Cortex of kidney (tissue), 1 donor: ENCODE measurements at places on chromosomes 5 and 9.

GRCh38 chr9:78297672-78297961, 692 bp downstream of the PSAT1 start:
- no peak for DNase-seq

- DNase-seq, result no peak
Observed at GRCh38 chr5:106523852-106524251, 1146.9 kb downstream of the EFNA5 start.

GRCh38 chr5:17434982-17435381, 63.0 kb upstream of the TAF11L2 start:
- no peak for DNase-seq

DNA sequence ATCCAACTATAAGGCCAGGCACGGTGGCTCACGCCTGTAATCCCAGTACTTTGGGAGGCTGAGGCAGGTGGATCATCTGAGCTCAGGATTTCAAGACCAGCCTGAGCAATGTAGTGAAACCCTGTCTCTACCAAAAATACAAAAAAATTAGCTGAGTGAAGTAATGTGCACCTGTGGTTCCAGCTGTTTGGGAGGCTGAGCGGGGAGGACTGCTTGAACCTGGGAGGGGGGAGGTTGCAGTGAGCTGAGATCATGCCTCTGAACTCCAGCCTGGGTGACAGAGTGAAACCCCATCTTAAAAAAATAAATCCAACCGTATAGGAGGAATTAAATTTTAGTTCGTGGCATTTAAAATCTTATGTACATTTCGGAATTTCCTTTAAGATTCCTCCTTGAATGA, 123.4 kb downstream of the CDC42SE2 start:
- no peak for DNase-seq

GRCh38 chr5:132543472-132544201, at the start of gene IL5:
Gene IL5 (minus strand): TSS chr5:132543522. CDS start chr5:132543478, 44 bp downstream.
- no peak for DNase-seq

DNA sequence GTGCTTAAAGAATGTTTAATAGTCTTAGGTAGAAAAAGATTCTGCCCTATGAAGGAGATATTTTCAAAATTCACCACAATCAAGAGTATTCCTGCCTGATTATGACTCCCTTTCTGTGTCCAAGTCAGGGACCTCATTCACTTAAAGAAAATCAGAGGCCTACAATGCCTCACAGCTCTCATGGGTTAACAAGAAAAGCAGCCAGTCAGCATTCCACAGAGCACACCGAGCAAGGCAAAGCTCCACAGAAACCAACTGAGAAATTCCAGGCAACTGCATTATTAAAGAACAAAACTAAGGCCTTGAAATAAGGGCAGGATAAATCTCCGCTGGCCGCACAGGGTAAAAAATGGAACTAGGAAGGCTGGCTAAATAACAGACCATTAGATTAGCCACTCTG, 161.1 kb downstream of the TARS1 start:
- no peak for DNase-seq

DNA sequence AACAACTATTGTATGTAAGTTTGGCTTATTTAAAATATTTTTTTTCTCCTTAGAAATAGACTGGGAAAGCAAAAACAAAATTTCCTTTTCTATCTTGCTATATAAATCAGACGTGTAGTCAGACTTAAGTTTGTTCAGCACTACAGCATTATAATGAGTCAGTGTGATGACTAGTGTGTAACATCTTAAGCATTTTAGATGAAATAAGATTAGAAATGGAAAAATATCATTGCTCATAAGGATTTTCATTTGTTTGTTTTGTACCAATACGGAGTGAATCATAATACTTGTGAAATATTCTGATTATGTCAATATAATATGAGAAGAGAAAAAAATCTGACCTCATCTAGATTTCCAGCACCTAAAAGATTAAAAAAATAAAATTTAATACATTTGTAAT, 64.7 kb upstream of the RICTOR start:
- DNase-seq, result no peak

- DNase-seq, result no peak
Observed at GRCh38 chr9:23686257-23686656, 139.8 kb downstream of the ELAVL2 start.

DNA sequence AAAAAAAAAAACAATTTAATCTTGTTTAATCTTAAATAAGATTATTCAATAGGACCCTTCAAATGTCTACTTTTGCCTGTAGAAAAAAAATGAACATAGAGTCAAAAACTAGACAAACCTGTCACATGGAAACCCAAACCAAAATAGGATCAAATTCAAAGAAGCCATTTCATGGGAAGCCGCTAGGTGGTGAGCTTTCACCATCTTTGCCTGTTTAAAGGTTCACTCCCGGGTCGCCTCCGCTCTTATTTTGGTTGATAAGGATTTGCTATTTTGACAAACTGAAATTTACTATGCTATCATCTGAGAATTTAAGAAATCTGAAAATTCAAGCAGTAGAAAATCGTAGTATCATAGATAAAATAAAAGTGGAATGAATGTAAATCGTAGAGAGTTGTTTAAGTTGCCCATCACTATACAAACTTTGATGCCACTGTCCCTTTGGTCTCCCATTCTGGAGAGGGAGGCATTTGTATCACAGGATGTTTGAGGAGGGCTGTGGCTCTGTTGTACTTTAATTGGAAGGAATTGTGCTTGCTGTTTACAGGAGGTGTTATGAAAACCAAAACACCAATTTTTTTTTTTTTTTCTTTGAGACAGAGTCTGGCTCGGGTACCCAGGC, 43.5 kb upstream of the DNAH5 start:
- DNase-seq, result no peak

DNA sequence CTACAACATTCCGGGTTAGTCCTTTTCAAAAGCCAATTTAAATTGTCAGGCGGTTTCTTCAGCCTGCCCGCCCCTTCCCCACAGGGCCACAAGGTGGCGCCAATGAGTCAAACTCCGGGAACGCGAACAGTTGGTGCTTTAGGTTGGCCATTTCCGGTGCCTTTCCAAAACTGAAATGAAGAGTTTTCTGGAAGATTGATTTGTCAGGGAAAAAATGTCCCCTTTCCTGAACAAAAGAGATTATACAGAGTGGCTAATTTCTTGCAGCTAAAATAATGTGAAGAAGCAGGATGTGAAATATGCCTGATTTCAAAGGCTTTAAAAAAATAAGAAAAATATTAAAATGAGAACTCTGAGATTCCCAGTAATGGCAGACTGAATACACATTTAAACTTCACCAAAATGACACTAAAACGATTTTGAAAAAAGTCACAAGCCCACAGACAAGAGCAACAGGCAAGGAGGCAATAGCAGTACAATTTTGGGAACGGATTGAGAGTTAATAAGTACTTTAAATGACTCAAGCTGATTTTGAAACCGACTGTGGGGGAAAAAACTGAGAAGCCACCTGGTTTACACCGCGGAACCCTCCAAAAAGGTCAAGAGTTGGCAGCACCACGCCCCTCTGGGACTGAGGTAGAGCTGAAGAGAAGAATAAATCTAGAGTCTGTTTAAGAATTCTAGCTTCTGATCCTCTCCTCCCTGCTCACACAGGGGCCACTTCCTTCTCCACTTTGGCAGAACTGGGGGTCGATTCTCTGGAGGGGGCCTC, 45.7 kb downstream of the SLC46A2 start:
- no peak for DNase-seq

DNA sequence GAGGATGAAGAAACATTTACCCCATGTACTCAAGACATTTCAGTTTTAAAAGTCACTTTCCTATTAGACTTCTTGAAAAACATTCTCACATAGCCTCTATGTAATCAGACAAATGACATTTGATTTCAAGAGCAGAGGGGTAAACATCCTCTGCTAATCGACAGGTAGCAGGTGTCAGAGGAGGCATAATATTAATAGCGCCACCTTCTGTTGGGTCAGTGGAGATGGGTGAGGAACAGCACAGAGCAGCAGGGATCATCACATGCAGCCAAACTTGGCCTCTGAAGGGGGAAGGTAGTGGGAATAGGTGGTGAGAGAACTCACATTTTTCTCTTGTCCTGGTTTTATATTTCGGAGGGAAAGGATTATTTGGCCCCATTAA, 3.3 kb upstream of the LSM11 start:
- no peak for DNase-seq

DNA sequence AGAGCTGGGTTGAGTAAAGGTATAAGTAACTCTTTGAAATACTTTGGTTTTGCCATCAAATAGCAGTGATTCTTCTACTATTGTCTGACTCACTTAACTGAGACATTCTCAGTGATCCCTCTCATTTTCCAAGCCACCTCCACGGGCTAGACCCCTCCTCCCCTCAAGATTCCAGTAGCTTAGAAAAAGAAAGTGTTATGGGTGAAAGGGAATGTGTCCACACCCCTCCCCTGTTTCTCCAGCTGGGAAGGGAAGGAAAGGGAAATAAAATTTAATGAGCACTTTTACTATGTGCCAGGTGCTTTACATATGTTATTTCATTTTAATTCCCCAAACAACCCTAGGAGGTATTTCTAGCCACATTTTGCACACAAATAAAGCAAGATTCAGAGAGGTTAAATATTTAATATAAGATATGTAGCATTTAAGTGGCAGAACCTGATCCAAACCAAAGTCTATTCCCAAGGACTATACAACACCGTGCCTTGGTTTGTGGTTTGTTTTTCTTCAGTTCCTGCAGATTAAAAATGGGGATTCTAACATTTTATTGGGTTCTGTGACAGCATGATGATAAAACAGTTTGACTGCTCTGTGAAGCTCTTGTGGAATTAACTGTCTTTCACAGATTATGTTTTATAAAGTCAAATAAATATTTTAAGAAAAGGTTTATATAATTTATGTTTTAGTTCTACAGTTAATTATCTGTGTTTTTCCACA, 135.9 kb downstream of the ZSWIM6 start:
- DNase-seq, result no peak

DNA sequence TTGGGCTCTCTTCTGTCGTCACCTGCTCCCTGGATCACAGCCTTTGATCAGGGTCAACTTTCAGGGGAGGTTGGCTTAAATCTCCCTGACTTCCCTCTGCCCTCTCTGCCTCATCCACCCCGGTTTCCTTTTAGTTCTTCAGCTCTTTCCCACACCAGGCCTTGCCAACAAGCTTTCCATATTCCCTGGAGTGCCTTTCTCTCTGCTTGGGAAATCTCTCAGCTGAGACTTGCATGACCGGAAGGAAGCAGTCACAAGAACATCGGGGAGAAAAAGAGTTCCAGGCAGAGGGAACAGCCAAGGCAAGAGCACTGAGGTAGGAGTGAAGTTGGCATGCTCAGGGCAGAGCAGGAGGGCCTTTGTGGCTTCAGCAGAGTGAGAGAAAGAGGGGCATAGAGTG, 88.4 kb upstream of the HSPA9 start:
- DNase-seq, result no peak

DNA sequence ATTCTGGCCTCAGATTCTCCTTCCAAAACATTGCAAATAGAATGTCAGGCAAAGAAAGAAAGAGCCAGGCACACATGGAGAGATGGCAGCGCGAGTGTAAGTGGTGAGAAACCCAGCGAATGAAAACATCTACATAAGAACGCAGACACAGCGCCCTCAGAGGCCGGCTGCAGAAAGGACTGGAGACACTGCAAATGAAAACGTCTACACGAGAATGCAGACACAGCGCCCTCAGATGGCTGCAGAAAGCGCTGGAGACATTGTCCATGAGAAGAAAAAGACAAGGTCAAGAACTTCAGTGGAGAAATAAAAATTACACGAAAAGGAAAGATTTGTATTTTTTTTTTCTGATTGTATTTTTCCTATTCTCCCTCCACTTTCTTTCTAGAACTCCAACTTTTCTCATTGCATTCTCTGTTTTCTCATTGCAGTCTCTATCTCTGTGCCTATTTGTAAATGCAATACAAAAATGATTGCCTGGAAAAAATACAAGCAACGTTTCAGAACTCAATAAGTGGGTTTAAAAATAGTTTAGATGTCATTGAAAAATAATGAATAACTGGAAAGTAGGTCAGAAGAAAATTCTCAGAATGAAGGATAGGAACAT, 117.9 kb upstream of the LPCAT1 start:
- DNase-seq, result no peak

- DNase-seq, result no peak
Observed at GRCh38 chr9:128987805-128988204, 40.3 kb downstream of the NUP188 start.

DNA sequence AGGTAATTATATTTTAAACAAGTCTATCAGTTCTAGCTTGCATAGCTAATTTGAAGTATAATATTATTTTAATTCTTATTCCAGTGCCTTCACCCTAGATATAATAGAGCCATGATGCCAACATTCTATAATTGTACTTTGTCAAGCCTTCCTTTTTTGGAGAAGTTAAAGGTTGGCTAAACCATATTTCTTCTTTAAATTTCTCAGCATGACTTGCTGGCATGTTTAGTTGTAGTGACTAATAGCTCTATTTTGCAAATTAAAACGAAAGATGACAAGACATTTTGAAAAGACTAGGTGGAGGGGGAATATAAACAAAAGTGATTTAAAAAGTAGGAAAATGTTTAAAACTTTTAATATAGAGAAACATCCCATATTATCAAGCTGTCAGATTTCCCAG, 400.7 kb downstream of the PSAT1 start:
- DNase-seq, result no peak

DNA sequence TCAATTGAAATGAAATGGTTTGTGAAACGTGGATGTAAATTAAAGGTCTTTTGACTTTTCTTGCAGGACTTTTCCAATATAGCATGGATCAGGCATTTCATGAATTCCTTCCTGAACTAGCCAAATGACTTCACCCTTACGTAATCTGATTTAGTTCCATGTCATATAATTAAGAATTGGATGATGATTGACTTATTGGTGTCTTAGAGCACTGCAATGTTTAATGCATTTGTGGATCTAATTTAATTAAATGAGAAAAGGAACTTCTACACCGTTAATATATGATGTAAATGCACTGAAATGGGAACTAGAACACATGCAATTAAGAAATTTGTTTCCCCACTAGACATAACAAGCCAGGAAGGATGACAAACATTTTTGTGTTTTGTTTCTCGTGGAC, 228.8 kb downstream of the FBXL7 start:
- DNase-seq, result no peak

GRCh38 chr5:116237917-116238500, 153.2 kb downstream of the COMMD10 start:
- no peak for DNase-seq

DNA sequence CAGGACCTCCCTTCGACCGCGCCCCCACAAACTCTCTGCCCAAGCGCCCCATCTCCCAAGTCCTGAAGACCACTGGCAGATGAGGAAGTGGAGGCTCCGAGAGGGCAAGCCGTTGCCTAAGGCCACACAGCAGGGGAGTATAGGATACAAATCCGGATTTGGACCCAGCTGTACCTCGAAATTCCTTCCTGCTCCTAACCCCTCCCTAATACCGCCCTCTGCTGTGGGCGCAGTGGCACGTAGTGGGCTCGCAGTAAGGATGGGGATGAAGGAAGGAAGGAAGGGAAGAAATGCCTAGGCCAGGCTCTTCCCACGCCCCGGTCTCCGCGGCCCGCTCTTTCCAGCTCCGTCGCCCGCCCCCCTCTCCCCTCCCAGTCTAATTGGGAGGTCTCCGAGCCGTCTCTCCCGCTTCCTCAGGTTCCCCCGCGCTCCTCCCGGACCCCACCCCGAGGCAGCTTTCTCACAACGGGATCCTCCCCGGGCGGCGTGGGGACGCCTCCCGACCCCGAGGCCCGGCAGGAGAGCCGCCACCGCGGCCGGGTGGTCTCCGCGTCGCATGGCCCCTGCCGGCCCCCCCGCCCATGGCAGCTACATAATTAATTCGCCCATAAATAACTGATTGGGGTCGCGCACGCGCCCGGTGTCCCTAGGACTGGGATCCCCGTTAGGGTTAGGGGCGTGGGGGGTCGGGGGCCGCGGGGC, 138.9 kb downstream of the C9orf50 start:
- no peak for DNase-seq

GRCh38 chr9:92151691-92152393, 36.6 kb upstream of the SPTLC1 start:
- no peak for DNase-seq
